Naive thymus-derived CD8-positive, alpha-beta T cell (primary cell): ENCODE measurements at places on chromosomes 12 and 14.

DNA sequence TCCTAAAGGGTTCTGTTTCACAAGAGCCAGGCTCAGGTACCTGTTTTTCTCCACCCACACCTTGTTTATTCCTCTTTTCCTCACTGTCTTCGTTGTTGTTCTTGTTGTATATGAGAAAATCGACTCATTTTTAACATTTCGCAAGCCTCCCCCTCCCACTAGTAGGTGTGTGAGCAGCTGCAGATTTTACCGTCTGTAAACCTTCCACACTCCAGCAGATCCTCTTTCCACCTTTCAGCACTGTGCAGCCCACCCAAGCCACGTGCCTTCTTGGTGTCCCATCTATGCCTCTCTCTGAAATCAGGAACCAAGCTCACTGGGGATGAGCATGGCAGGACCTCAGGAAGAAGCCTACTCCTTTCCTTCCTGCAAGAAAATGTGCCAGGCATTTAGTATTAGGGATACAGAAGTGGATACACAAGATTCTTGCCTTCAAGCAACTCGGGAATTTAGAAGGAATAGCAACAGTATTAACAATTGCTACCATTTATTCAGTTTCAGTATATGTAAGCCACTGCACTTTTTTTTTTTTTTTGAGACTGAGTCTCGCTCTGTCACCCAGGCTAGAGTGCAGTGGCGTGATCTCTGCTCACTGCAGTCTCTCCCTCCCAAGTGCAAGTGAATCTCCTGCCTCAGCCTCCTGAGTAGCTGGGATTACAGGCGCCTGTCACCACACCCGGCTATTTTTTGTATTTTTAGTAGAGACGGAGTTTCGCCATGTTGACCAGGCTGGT is 113.6 kb downstream of the CHST11 start:
- no peak for DNase-seq

GRCh38 chr14:31449971-31450610 is 7.2 kb downstream of the DTD2 start:
- DNase-seq = no peak

DNA sequence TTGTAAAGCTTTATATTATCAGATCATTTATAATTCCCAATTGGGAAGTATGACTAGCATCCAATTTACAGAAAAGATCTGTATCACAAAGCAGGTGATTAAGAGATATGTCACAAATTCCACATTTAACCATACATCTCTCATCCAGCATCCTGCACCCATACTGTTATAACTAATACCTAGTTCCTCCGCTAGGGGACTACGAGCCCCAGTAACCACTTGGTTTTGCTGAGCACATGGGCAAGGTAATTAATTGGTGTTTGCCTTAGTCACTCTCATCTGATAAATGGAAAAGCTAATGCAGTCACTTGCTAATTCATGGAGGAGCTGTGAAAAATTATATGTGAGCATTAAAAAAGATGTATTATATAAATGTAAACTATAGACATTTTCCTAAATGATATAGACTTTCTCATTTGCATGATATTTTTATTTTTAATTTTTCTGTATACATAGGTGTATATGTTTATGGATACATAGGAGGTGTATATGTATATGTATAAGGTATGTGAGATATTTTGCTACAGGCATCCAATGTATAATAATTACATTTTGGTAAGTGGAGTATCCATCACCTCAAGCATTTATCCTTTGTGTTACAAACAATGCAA is 1031.8 kb downstream of the GALC start:
- DNase-seq = no peak

DNA sequence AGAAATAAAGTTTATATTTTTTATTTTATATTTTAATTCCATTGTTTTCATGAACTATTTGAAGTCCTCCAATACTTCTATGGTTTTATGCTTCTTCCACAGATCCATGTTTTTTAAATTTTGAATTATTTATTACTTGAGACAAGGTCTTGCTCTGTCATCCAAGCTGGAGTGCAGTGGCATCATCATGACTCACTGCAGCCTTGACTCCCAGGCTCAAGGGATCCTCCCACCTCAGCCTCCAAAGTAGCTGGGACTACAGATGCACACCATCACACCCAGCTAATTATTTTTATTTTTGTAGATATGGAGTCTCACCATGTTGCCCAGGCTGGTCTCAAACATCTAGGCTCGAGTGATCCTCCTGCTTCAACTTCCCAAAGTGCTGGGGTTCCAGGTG is 28.8 kb upstream of the DLGAP5 start:
- no peak for DNase-seq

DNA sequence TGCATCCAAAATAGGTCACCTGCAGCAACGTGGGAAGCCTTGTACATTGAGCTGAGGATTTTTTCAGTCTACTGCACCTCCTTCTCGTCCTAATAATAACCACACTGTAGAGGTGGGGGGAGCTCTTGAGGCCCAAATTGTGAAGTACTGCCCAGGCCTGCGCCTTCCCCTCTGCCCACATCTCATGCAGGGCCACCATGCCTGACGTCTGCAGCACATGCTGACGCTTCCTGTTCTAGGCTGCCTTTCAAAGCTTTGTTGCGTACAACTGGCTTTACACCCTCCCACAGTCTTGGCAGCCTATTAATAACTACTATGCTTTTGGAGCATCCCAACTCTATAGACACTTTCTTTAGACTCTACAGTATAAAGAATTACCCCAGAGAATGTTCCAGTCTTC is 26.5 kb upstream of the TTC7B start:
- no peak for DNase-seq

- no peak for DNase-seq
Measured at GRCh38 chr12:100174495-100174894, 26.1 kb upstream of the ACTR6 start.

- no peak for DNase-seq
Measured at GRCh38 chr14:81751198-81751597, 217.5 kb upstream of the SEL1L start.

DNA sequence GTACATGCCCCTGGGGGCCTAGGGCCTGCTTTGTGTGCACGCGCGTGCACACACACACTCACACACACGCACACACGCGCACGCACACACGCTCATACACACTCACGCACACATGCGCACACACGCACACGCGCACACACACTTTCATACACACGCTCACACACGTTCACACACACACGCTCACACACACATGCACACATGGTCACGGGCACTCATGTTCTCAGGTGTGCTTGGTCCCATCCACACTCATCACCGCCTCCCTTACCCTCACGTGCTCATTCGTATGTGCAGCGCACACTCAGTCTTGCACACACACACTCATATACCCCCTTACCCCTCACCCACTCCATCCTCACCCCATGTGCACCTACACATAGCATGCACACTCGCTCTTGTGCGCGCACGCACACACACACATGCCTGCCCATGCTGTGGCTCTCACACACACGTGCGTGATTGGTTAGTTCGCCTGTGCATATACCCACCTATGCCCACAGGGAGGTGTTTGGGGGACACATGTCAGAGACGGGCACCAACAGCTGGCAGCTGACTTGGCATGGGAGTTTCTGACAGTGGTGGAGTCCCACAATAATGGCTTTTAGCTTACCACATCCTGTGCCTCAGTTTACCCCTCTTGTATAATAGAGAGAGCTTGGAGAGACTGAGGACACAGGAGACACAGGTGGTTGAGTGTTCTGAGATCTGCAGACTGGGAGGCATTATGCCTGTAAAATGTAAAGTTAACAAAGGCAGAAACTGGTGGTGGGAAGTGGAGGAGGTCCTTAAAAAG is 28.7 kb downstream of the TSPAN9 start:
- DNase-seq = no peak

- no peak for DNase-seq
Measured at GRCh38 chr14:100837805-100838350, 12.0 kb downstream of the MEG3 start.

- no peak for DNase-seq
Measured at GRCh38 chr12:119826661-119827445, 50.3 kb downstream of the CIT start.
